ENCODE measurements at places on chromosomes 2 and 18.

GRCh38 chr18:9137168-9138066, 836 bp downstream of the ANKRD12 start:
- DNase-seq = peak; percentile 74

- no peak for DNase-seq
These were observed 343.9 kb downstream of the DYSF start for GRCh38 chr2:71797035-71797810.

- no peak for DNase-seq
These were observed 135.4 kb upstream of the REG3A start for GRCh38 chr2:79294994-79295393.

GRCh38 chr2:162917626-162918025, 79.1 kb upstream of the KCNH7 start:
- no peak for DNase-seq

GRCh38 chr2:29663268-29663667, 258.1 kb downstream of the ALK start:
- DNase-seq = no peak

- DNase-seq = no peak
These were observed 403.0 kb upstream of the TNP1 start for GRCh38 chr2:217262911-217263310.

GRCh38 chr2:129812071-129812470, 167.4 kb upstream of the RAB6C start:
- DNase-seq = no peak

- no peak for DNase-seq
These were observed 19.8 kb downstream of the TMEM185B start for GRCh38 chr2:120203251-120204021.

DNA sequence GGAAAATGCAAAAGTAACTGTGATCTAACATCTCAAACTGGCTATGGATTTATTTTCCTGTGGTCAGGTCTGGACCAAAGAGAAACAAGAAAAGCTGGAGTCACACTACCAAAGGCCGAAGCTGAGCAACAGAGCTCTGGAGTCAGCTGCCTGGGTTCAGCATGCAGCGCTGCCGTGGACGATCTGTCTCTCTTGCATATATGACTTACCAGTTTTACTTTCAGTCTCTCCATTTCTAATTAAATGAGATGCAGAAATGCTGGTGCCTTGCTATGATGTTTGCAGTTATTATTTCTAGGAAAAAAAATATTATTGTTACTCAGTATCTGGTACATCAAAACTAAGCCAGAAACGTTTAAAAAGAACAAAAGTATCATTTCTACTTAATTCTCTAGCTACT, 813.2 kb downstream of the RNF144A start:
- no peak for DNase-seq

- no peak for DNase-seq
These were observed 115.6 kb upstream of the GPC1 start for GRCh38 chr2:240319855-240320203.

DNA sequence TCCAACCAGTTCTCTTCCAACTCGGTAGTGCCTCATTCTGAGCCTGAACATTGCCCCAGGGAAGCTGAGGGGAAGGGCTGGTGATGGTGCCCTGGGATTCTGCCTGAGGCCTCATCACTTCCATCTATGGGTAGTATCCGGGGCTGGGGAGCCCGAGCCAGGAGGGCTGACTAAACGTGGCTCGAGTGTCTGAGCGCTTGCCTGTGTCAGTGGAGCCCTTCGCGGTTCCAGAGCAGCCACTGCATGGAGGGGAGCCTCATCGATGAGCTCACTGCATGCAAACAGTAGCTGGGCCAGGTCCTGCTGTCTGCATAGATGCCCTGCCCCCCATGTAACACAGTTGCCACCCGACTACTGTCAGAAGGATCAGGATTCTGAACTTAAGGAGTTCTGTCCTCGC, 129.3 kb downstream of the GLI2 start:
- no peak for DNase-seq

- no peak for DNase-seq
These were observed 73.0 kb downstream of the RRM2 start for GRCh38 chr2:10195278-10196109.

GRCh38 chr2:83689402-83689801, 769.7 kb downstream of the SUCLG1 start:
- DNase-seq = no peak

DNA sequence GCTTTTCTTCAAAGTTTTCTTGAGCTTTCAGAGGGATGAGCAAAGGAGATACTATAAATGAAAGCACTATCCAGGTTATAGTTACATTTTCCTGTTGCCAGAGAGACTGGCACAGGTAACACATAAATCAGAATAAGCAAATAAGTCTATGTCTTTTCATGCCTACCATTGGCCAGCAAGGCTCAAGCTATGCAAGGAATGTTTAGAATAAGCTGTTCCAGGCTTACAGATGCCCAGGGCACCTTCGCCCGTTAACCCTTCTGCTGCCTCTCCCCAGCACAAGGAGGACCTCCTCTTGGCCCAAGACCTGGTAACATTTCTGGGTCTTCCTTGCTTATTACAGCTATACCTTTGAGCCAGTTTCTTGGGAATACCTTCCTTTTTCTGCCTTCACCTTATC, 233.7 kb upstream of the MEIS1 start:
- no peak for DNase-seq

- no peak for DNase-seq
These were observed 172.0 kb upstream of the GALNT5 start for GRCh38 chr2:157085522-157085921.

- no peak for DNase-seq
These were observed 229.9 kb downstream of the AGPS start for GRCh38 chr2:177622521-177622920.

DNA sequence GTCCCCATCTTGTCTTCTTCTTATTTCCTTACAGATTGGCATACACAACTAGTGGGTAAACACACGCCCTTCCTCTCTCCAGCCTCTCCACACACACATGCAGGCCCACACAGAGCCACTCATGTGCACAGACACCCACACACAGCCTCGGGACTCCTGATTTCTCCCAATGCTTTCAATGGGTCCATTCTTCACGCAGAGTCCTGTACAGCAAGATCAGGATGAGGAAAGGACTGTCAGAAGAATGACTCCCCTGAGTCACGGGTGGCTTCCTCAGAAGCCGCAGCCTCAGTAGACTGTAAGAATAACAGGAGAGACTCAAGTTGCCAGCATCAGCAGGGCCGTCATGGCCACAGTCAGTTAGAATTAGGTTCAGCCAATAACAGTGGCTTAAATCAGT, 109.1 kb upstream of the GLI2 start:
- DNase-seq = no peak

DNA sequence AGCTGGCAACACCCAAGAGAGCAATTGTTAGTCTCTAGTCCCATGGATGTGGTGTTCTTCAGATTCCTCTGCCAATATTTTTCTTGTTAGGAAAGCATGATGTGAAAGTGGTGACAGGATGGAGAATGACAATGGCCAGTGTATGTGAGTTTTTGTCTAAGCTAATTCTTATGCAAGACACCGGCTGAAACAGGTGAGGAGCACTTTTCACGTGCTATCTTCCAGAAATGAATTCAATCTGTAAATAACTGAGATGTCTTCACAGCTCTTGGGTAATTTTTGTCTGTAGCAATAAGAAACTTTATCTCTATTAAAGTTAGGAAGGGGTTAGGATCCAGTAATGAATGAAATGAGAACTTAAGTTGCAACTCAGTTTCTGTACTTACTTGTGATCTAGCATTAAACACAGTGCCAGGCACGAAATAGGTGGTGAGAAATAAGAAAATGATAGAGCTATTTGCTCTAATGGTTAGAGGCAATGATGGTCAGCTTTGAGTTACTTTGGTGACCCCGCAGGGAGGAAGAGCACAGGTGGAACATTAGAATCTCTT, 676 bp upstream of the AGPS start:
- DNase-seq = no peak

GRCh38 chr2:13121096-13121495, 404.4 kb downstream of the TRIB2 start:
- DNase-seq = no peak

- no peak for DNase-seq
These were observed 83.5 kb upstream of the RANBP2 start for GRCh38 chr2:108635630-108636354.

DNA sequence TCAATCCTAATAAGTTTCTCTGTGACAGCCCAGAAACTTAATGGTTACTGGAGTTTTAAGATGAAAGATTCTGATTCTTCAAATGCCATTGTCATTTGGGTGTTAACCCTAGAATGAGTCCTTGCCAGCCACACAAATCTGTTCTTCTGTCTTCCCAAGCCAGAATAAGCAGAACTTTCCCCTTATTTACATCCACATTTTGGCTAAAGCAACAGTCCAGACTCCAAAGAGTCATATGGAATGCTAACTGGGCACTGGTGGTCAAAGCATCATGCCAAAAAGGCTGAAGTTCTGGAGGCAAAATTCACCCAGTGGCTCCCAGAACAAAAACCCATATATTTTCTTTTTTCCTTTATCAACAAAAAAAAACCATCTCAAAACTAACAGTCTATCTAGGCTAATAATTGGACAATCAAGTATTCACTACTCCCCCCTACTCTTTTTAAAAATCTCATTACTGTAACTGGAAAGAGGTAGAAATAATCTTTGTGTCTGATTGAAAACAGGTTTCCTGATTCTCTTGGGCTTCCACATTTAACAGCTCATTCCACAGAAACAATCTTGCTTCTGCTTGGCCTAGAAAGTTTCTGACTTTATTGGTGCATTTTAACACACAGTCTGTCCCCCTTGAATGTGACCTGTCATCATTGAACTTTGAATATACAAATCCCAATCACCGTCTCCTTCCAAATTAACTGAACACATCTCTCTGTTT, 89.6 kb upstream of the SETBP1 start:
- DNase-seq = no peak

DNA sequence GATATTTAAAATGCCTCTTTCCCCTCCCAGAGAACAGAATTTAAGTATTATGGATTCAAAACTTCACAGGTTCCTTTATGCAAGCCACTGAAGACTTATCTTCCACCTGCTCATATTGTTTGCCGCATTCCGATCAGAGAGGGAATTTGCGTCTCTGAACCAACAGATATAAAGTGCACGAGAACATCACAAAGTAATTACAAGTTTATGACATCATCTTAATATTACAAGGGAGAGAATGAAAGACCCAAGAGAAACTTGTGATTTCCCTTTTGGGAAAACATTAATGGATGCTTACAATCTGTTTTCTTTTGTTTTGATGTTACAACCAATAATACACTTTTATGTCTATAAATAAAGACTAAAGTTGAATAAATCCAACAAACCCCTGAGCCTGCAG, 631.0 kb downstream of the BCL11A start:
- DNase-seq = no peak

- DNase-seq = no peak
These were observed 25.4 kb upstream of the FMNL2 start for GRCh38 chr2:152309352-152310214.

DNA sequence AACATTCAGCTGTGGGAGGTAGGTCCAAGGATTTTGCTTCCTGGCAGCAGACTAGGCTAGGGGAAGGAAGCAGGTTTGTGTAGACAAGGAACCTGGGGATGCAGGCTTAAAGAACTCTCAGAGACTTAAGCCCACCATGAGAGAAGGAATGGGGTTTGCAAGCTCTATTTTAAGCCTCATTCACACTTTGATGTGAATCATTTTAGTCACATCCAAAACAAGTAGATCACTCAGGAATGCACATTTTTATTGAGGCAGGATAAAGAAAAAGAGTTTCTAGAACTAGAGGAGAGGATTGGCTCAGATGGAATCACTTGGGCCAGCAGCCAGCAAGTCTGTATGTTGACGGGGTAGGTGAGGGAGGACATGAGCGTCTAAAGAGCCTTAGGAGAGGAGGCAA, 3.3 kb upstream of the NAPG start:
- no peak for DNase-seq

GRCh38 chr2:210003359-210003758, 921 bp downstream of the RPE start:
- no peak for DNase-seq

- no peak for DNase-seq
These were observed 52.3 kb downstream of the TCF7L1 start for GRCh38 chr2:85185431-85185940.

GRCh38 chr2:126978333-126978732, 79.6 kb downstream of the TEX51 start:
- no peak for DNase-seq

DNA sequence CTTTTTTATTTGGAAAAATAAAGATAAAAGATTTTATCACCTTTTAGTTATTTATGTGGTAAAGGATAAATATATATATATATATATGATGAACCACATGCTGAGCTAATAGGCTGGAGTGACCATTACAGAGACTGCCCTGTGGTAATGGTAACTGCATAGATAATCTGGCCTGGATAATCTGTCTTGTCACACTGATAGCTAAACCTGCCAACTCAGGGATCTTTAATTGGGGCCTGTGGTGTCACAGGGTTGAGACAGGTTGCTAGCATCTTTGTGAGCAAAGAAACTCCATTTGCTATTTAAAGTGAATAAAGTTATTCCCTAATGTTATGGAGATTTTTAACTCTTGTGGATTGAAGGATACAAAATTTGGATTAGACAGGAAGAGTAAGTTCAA, 203.0 kb downstream of the PHLPP1 start:
- DNase-seq = no peak

- DNase-seq = no peak
These were observed 93.7 kb upstream of the SETBP1 start for GRCh38 chr18:44586782-44587524.

- DNase-seq = no peak
These were observed 3.7 kb downstream of the TMEM37 start for GRCh38 chr2:119435081-119435952.

GRCh38 chr2:108268001-108268400, 20.7 kb upstream of the SULT1C2 start:
- no peak for DNase-seq

DNA sequence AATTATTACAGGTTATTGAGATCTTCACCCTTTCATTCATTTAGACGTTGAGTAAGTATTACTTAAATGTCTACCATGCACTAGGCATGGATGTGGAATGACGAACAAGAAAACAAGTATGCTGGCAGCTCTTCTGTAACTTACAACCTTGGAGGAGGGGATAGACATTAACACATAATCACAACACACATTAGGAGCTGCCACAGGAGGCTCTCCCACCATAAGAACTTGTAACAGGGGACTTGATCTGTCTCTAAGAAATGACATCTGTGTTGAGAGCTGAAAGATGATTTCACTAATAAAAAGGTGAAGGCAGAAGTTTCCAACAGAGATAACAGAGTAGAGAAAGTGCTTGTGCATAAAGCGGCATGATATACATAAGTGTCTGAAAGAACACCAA, 384.7 kb upstream of the ZEB2 start:
- DNase-seq = no peak

DNA sequence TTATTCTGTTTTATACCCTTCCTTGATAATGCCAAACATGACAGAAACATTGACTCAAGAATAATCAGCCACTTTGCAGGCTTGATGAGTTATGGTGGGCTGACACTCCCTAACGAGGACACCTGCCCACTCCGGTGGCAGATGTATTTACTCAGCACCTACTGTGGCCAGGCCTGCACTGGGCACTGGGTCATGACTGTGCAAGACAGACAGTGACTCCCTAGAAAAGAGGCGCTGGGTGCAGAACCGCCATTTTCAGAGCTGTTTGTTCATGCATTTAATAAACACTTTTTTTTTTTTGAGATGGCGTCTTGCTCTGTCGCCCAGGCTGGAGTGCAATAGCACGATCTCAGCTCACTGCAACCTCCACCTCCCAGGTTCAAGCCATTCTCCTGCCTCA, 32.5 kb downstream of the SNED1 start:
- no peak for DNase-seq

- DNase-seq = no peak
These were observed 450.6 kb downstream of the TSN start for GRCh38 chr2:122206101-122206500.

- peak; percentile 11 for DNase-seq
These were observed 2.0 kb downstream of the PPP4R1 start for GRCh38 chr18:9612215-9612830.

All from activated T-helper 2 cell treated with anti-CD3 and anti-CD28 coated beads, Interferon-gamma antibody, Interleukin-2, Interleukin-4, amounts not matched to agents 10 μg/mL and 5 μg/mL and 100 μg/mL, durations not matched to agents 14 hours and 24 hours and 36 hours (primary cell).